ENCODE measurements at places on chromosomes 3 and 15.

DNA sequence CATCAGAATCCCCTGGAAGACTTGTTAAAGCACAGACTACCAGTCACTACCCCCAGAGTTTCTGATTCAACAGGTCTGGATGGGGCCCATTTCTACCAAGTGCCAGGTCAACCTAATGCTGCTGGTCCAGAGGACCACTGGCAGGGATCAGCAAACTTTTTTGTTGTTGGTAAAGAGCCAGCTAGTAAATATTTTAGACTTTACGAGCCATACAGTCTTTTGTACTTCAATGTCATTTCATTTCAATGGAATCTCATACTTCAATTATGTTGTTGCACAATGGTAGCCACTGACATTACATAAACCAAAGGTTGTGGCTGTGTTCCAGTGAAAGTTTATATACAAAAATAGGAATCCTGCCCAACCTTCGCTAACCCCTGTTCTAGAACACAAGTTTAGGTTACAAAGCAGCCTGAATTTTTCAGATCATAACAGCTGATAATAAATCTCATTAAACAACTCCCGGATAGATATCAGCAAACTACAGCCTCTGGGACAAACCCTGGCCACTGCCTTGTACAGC, 28.7 kb downstream of the ULK4 start:
- peak; percentile 59 for DNase-seq

DNA sequence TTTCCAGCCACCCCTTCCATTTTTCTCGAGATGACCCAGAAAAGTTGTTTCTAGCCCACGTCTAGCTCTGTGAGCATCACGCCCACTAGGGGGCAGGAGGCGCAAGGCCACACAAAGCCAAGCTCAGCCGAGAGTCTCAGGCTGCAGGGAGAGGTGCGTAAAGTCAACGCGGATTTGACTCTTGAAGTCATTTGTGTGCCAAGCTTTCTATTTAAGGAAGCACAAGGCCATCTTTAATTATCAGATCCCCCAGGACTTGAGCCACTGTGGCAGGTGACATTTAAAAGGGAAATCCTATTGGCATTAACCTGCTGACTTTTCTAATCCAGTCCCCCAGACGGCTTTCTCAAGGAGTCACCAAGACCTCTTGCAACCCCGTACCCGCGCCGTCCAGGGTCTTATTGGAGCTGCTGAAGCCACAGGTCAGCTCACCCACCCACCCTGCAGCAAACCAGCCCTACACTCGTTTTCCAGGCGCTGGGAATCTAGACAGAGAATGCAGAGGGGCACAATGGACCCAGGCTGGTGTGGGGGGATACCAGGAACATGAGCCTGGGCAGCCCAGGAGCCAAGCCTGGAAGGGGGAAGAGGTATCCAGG, 62.1 kb downstream of the CAPN7 start:
- DNase-seq = peak; percentile 84

GRCh38 chr3:10964537-10965167, 27.9 kb upstream of the SLC6A1 start:
- DNase-seq = peak; percentile 39

GRCh38 chr15:62658498-62658897, 384.0 kb upstream of the TPM1 start:
- no peak for DNase-seq

DNA sequence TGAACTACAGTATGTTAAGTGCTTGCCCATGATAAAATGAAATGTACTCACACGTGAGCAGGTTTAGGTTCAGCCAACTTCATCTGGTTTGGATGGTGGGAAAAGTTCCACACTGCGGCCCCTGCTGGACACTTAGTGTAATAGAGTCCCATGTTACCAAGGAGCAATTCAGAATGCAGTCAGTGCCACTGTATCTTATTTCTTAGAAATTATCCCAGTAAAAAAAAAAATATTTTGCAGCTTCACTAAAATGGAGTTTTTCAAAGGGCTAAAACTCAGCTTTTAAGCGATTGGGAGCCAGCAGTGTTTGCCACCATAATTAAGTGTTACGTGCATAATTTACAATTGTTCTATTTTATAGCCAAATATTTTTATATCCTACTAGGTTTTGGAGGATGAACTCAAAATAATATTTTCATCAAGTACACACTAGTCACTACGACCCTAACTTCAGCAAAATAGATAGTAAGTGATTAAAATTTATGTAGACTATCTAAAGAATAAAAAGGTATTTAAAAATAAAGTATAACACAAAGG, 371.7 kb upstream of the GBE1 start:
- DNase-seq = peak; percentile 63

GRCh38 chr3:106403371-106404145, 534.7 kb upstream of the CBLB start:
- no peak for DNase-seq

- peak; percentile 82 for DNase-seq
These were observed 972.0 kb downstream of the TUSC7 start for GRCh38 chr3:117681619-117682018.

DNA sequence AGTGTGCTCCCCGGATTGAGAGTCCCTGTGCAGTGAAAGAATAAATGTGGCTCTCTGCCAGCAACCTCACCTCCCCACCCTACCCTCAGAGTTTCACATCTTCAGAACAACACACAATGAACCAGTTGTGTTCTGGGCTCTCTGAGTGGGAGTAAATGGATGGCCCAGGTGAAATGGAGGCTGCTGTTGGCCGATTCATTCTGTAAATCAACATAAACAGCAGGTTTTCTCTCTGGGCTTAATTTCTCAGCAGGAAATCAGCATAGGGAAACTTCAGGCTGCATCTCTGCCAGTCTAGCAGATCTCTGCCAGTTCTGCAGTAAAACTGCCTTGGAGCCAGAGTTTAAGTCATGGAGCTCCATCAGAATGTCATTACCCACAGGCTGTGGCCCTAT, 54.6 kb upstream of the FURIN start:
- DNase-seq = no peak

DNA sequence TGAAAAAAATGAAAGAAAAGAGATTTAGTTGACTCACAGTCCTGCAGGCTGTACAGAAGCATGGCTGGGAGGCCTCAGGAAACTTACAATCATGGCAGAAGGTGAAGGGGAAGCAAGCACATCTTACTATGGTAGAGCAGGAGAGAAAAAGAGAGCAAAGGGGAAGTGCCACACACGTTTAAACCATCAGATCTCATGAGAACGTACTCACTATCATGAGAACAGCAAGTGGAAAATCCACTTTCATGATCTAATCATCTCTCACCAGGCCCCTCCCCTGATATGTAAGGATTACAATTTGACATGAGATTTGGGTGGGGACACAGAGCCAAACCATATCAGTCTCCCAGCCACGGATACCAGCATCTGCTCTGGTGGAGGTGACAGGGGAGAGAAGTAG, 50.8 kb upstream of the CPOX start:
- DNase-seq = no peak

DNA sequence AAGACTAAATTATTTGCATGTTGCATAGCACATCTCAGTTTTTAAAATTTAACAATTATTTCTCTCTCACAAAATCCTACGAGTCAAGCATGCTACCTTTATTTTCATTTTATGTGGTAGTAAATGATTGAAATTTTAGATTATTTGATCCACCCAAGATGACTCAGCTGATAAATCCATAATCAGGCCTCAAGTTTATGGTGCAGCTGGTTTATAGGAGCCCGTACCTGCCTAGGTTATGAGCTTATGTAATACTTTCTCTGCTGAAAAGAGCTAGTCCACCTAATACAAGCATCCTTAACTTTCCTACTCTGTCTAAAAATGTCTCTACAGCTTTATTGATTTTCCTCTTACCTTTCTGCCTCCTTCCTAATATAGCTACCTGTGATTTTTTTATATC, 41.2 kb downstream of the SLC2A2 start:
- no peak for DNase-seq

- DNase-seq = peak; percentile 6
These were observed 963.4 kb upstream of the CFAP20DC start for GRCh38 chr3:60013241-60013640.

- no peak for DNase-seq
These were observed 81.8 kb downstream of the TP63 start for GRCh38 chr3:189712906-189713483.

- no peak for DNase-seq
These were observed 83.8 kb downstream of the ADAM10 start for GRCh38 chr15:58665672-58666071.

DNA sequence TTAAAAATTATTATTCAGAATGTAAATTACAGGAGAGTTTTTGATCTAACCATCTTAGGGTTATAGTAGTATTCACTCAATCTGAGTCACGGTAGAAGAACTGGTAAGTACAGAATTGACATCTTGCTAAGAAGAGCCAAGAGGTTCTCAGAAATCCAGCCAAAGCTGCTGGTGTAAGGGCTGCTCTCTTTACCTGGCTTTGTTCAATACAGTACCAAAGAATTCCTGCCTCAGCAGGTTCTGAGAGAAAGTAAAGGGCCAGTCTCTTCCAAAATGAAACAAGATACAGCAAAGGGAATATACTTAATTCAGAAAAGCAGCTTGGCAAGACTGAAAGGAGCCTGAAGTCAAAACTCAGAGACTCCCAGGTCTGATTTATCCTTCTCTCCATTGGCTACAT, 193.1 kb downstream of the TNIK start:
- DNase-seq = no peak

- no peak for DNase-seq
These were observed 297.2 kb downstream of the RPLP1 start for GRCh38 chr15:69749797-69750196.

- DNase-seq = peak; percentile 60
These were observed 740 bp upstream of the NSMCE3 start for GRCh38 chr15:29270169-29270955.

DNA sequence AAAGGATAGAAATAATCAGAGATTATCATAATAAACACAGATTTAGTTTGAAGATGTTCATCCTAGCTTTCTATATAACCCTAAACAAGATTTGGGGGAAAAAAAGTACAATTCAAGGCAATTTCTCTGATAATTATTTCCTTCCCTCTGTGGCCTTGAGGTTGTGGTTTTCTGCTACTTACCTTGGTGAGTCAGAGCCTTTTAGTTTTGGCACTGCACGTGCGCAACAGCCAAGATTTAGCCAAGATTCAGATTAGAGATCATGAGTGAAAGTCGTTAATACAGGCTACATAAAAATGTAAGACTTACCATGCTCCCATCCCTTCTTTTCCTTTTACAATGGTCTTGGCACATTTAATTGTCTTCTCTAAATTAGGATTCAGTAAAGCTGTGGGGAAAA, 6.7 kb downstream of the LYZL4 start:
- no peak for DNase-seq

Measured in fibroblast of skin of scalp (primary cell).